Activated T-cell treated with anti-CD3 and anti-CD28 coated beads, Interleukin-2, amount 50 U/mL, for 4 hours (primary cell): ENCODE measurements at places on chromosomes 7 and 10. TPM values are rescaled to one million over a fixed set of nuclear protein-coding genes. Genes with fewer than 3 reads are reported as not detected.

SPOCK2 gene
- 74.7 TPM for total RNA-seq

MYO3A gene
- not detected for total RNA-seq

PAOX gene
- 3.2 TPM for total RNA-seq

NEUROG3 gene
- not detected for total RNA-seq

ADRA2A gene
- total RNA-seq, result 0.05 TPM

LZTS2 gene
- total RNA-seq, result 9.8 TPM

ORC5 gene
- 36.1 TPM for total RNA-seq

STEAP4 gene
- total RNA-seq, result 0.05 TPM

BEND7 gene
- total RNA-seq, result not detected

ADIRF gene
- not detected for total RNA-seq

BPGM gene
- total RNA-seq, result 13.4 TPM

LIPF gene
- total RNA-seq, result not detected

ZNF727 gene
- total RNA-seq, result 0.83 TPM

MBL2 gene
- total RNA-seq, result not detected

ITGB8 gene
- total RNA-seq, result 0.19 TPM

STEAP1B gene
- 0.20 TPM for total RNA-seq

HTR7 gene
- not detected for total RNA-seq

CALY gene
- total RNA-seq, result not detected

SLC16A12 gene
- not detected for total RNA-seq

CPN1 gene
- not detected for total RNA-seq

CHN2 gene
- 1.4 TPM for total RNA-seq

PTPRZ1 gene
- 0.05 TPM for total RNA-seq

TPST1 gene
- total RNA-seq, result 1.4 TPM

MEST gene
- total RNA-seq, result 3.5 TPM

ASIC3 gene
- total RNA-seq, result 3.3 TPM

ACSM6 gene
- not detected for total RNA-seq

HNRNPA2B1 gene
- 924 TPM for total RNA-seq

ZC3HAV1L gene
- 8.3 TPM for total RNA-seq

IL6 gene
- 35.4 TPM for total RNA-seq

ZWINT gene
- total RNA-seq, result 58.7 TPM

CHAT gene
- not detected for total RNA-seq

NUTM2A gene
- not detected for total RNA-seq

ATOH7 gene
- total RNA-seq, result not detected

EVX1 gene
- total RNA-seq, result not detected

NUDCD3 gene
- 75.7 TPM for total RNA-seq

GPR15LG gene
- total RNA-seq, result not detected

CDK1 gene
- total RNA-seq, result 9.6 TPM

FLNC gene
- total RNA-seq, result 0.25 TPM

TMEM139 gene
- total RNA-seq, result 0.19 TPM

LLCFC1 gene
- not detected for total RNA-seq

VGF gene
- not detected for total RNA-seq

ACBD7 gene
- 0.79 TPM for total RNA-seq
